ENCODE measurements at places on chromosomes 3 and 15.

- peak; percentile 83 for DNase-seq
Measured at GRCh38 chr15:89776274-89777072, at the start of gene MESP2. TSS of gene MESP2 (plus strand) at chr15:89776332. CDS start at chr15:89776358, 26 bp downstream.

- DNase-seq, result no peak
Measured at GRCh38 chr3:176097027-176097426, 1100.3 kb downstream of the TBL1XR1 start.

- DNase-seq, result peak; percentile 31
Measured at GRCh38 chr15:67914537-67915460, 75.0 kb upstream of the RNU6-1 start.

- DNase-seq, result no peak
Measured at GRCh38 chr3:184880276-184881019, 68.5 kb downstream of the VPS8 start.

- peak; percentile 5 for DNase-seq
Measured at GRCh38 chr3:184239708-184240107, 9.1 kb downstream of the ALG3 start.

- no peak for DNase-seq
Measured at GRCh38 chr3:65006300-65006739, 318.5 kb upstream of the ADAMTS9 start.

GRCh38 chr15:43102187-43102586, 3.7 kb downstream of the UBR1 start:
- no peak for DNase-seq

- DNase-seq, result no peak
Measured at GRCh38 chr3:15272426-15273196, 59.8 kb downstream of the SH3BP5 start.

DNA sequence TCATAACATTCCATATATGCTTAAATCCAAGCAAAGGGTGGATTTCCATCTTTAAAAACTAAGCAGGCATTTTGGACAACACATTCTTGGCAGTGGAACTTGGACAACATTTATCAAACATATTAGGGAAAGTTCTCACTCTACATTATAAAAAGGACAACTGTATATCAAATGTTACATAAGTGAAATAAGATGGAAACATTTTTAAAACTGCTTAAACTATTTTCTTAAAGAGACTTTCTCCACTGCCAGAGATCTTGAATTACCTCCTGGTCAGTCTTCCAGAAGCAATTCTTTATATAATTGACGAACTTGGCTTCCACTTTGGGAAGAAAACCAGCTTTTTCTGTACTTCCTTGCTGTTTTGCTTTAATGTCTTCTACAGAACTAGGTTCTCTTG, 109.3 kb downstream of the NEO1 start:
- no peak for DNase-seq

DNA sequence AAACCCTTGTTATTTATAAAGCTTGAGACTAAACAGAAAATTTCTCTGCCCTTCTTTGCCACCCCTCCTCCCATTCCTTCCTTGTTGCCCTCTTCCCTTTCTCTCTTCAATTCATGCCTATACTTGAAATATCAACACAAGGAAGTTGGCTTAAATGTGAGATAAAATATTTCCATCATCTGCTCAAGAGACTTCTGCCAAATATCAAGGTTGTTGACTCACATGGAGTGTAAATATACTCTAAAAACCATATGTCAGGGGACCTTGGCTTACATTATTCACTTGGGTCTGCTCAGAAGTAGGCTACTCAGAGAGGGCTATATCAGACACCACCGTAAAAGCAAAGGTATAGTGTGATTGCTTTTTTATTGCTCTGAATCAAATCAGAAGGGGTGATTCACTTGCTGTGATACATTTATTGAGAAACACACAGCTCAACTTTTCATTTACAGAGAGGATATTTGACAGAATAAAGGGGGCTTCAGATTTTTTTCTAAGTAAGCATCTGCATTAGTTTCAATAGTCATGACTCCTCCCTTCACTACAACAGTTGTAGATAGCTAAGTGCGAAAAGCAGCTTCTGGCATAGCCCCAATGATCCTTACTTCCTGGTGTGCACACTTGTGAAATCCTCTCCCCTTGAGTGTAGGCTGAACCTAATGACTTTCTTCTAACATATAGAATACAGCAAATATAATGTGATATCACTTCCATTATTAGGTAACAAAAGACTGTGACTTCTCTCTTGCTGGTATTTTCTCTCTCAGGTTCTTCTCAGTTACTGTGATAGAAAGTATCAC, 386.2 kb downstream of the EFHB start:
- DNase-seq, result no peak

- DNase-seq, result no peak
Measured at GRCh38 chr15:75836959-75837334, 6.3 kb upstream of the UBE2Q2 start.

DNA sequence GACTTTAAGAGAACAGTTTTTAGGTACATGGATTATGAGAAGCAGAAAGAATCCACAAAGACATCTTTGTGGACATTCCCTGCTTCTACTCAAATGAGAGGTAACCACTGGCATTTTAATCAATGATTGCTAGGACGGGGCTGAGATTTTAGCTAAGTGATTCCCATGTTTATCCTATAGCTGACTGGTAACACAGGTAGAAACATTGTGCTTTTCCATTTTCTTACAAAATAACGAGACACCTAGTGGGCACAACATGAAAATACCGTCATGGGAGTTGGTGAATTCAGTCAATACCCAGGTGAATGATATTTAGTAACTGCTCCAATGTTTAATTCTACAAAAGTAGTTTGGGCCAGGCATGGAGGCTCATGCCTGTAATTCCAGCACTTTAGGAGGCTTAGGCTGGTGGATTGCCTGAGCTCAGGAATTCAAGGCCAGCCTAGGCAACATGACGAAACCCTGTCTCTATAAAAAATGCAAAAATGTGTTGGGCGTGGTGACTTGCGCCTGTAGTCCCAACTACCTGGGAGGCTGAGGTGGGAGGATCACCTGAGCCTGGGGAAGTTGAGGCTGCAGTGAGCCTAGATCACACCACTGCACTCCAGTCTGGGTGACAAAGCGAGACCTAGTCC, 37.2 kb upstream of the DENND4A start:
- peak; percentile 28 for DNase-seq

DNA sequence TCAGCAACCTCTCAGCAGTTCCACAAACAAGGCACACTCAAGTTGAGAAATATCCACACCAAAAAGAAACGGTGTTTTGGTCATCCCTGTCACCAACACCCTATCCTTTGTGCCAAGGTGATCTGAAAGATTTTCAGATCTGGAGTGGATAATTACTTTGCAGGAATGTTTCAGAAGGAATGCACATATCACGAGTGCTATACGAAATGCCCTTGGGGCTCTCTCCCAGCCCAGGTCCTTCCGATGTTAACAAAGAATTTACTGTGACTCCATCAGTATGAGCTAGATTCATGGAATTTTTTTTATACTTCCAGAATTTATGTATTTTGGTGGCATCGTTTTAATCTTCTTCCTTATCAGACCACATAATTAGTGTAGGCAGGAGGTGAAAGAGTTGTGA, 105.0 kb downstream of the GRM7 start:
- DNase-seq, result no peak

- no peak for DNase-seq
Measured at GRCh38 chr15:90545095-90545494, 15.4 kb downstream of the CRTC3 start.
